ENCODE measurements at places on chromosomes 3 and 15. TPM values are rescaled to one million over a fixed set of nuclear protein-coding genes. Genes with fewer than 3 reads are reported as not detected.

The IQCF5 gene
- total RNA-seq, result not detected

DNA sequence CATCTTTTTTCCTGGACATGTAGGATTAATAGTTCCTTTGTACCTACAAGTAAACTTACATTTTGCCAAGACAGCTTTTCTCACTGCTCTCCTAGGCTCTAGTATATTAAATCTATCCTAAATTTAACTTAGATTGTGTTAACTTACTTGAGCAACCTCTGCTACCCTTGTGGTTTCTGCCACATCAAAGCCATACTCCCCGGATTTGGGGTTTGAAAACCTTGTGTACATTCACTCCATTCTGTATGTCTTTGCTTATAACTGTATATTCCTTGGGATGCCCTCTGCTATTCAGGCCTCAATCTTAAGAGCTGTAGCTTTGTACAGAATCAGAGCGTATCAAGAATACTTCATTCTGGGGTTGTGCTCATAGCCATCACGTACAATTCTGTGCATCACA, 60.4 kb downstream of the ARIH1 start:
- H3K36me3 ChIP-seq, result peaks cover 7% of the 10 kb centered on the region
- peaks cover 33% of the 10 kb centered on the region for H3K4me1 ChIP-seq
- H3K27ac ChIP-seq, result no peak overlapping the region
- no peaks in the 10 kb centered on the region for H3K27me3 ChIP-seq
- DNase-seq, result no peak

The NDN gene
- total RNA-seq, result 0.98 TPM

The OR5K2 gene
- total RNA-seq, result not detected

The RHOV gene
- not detected for total RNA-seq

All from natural killer cell treated with Interleukin-12 subunit alpha and Interleukin-12 subunit beta and Interleukin-15 and Interleukin-18, amount 100 ng/mL, for 72 hours (primary cell).